ENCODE measurements at places on chromosomes 16 and 17. TPM values are rescaled to one million over a fixed set of nuclear protein-coding genes. Genes with fewer than 3 reads are reported as not detected.

Gene SKA2
- total RNA-seq, result 8.1 TPM

Gene BHLHA9
- total RNA-seq, result not detected

Gene NATD1
- 8.1 TPM for total RNA-seq

Gene CPNE2
- 3.2 TPM for total RNA-seq

Gene GHDC
- total RNA-seq, result 17.4 TPM

Gene SPATA32
- not detected for total RNA-seq

Gene TPSD1
- total RNA-seq, result 0.61 TPM

Gene GPR142
- 0.31 TPM for total RNA-seq

Gene TMEM238L
- 0.13 TPM for total RNA-seq

Measured in pancreas (tissue), 10 donors.